Pancreas (tissue), 10 donors: ENCODE measurements at places on chromosomes 7 and 10.

DNA sequence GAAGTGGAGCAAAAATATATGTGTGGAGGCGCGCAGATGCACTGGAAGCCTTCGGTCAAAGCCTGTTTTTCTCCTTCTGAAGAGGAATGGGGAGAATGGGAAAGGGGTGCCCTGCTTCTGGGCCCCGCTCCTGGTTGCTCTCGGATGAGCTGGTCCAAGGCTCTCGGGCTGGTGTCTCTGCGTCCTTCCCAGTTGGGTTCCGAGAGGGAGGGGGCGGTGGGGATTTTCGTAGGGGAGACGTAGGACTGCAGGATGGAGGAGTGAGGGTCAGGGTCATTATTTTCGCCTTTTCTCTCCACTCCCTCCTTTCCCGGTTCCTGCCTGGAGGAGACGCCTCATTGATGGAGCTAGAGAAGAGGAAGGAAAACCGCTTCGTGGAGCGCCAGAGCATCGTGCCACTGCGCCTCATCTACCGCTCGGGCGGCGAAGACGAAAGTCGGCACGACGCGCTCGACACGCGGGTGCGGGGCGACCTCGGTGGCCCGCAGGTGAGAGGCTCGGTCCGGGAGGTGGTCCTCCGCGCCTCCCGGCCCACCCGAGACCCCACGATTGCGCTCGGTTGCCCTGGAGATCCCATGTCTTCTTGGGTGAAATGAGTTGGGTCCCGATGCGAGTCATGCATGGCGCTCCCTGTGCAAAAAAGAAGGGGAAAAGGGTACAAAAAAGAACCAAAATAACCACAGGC is 790 bp downstream of the ADAM22 start:
- H3K36me3 ChIP-seq = no peaks in the 10 kb centered on the region
- no peak overlapping the region for H3K27ac ChIP-seq
- DNase-seq = no peak
- no peaks in the 10 kb centered on the region for H3K27me3 ChIP-seq
- H3K4me1 ChIP-seq = no peaks in the 10 kb centered on the region

- no peaks in the 10 kb centered on the region for H3K27me3 ChIP-seq
- no peaks in the 10 kb centered on the region for H3K36me3 ChIP-seq
- H3K4me1 ChIP-seq = no peaks in the 10 kb centered on the region
- H3K4me3 ChIP-seq = no peak overlapping the region
These were observed 27.6 kb downstream of the CFAP46 start for GRCh38 chr10:132914732-132915131.

DNA sequence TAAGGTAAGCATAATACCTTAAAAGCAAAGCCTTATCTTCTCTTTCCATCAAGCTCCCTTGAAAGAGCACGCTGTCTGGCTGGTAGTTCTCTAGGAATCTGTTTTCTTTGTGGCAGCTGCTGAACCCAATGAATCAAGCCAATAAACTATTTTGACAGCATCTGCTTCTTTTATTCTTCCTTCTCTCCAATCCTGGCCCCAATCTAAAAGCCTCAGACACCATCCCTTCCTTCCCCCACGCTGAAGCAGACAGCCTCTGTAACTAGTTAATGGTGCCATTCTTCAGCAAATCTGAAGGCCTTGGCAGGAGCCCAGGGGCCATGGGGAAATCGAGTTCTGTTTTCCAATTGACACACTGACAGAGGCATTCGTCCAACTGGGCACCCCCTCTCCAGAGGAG is 186.6 kb upstream of the LYZL1 start:
- no peak overlapping the region for H3K27ac ChIP-seq
- no peaks in the 10 kb centered on the region for H3K27me3 ChIP-seq
- H3K4me3 ChIP-seq = no peak overlapping the region
- DNase-seq = no peak
- H3K36me3 ChIP-seq = no peaks in the 10 kb centered on the region

GRCh38 chr10:108783897-108784296 is 1139.4 kb downstream of the XPNPEP1 start:
- no peaks in the 10 kb centered on the region for H3K36me3 ChIP-seq
- no peak overlapping the region for H3K27ac ChIP-seq
- no peaks in the 10 kb centered on the region for H3K4me1 ChIP-seq
- H3K27me3 ChIP-seq = no peaks in the 10 kb centered on the region

DNA sequence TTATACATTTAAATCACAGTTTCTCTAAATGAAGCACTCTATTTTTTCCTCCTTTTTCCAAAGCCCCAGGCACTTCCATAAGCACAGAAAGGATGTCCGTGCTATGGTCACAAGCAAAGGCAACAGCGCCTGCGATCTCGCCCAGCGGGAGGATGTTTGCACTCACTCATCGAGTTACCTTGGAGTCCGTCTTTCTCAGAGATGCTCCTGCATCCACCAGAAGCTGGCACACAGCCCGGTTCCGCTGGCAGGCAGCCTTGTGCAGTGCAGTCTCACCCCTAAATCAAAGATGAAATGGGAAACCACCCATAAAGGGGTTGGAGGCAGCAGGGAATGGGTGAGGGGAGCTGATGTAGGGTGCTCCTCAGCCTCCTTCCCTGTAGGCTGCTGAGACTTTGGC is 51.9 kb upstream of the PTN start:
- no peaks in the 10 kb centered on the region for H3K4me1 ChIP-seq
- no peaks in the 10 kb centered on the region for H3K36me3 ChIP-seq
- peak; percentile 56 for DNase-seq
- no peak overlapping the region for H3K27ac ChIP-seq
- H3K4me3 ChIP-seq = no peak overlapping the region

DNA sequence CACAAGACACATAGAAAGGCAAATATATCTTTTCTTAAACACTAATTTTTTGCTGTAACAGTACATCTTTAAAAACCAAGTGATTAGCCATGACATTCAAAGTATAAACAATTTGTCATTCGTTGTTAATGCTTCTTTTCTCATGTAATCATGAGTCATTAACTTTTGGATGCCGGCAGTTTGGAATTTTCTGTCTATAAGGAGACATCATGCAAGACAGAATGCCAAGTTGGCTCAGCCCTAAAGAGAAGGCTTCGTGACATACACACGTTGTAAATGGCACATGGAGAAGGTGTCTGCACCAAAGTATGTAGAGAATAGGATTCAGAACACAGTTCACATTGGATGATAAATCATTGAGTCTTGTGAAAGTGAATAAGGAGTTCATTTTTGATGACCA is 35.9 kb downstream of the CCDC3 start:
- DNase-seq = no peak
- H3K4me1 ChIP-seq = peaks cover 2% of the 10 kb centered on the region
- no peak overlapping the region for H3K4me3 ChIP-seq
- no peak overlapping the region for H3K27ac ChIP-seq
- no peaks in the 10 kb centered on the region for H3K36me3 ChIP-seq

GRCh38 chr7:51140199-51141164 is 176.1 kb downstream of the COBL start:
- peaks cover 37% of the 10 kb centered on the region for H3K4me1 ChIP-seq
- no peaks in the 10 kb centered on the region for H3K36me3 ChIP-seq
- peak overlapping the region; percentile 43 for H3K27ac ChIP-seq
- H3K4me3 ChIP-seq = no peak overlapping the region

- DNase-seq = no peak
- H3K4me1 ChIP-seq = peaks cover 5% of the 10 kb centered on the region
- no peak overlapping the region for H3K27ac ChIP-seq
- H3K27me3 ChIP-seq = peaks cover 2% of the 10 kb centered on the region
- H3K4me3 ChIP-seq = no peak overlapping the region
These were observed 9.1 kb upstream of the PAX2 start for GRCh38 chr10:100736144-100736808.
